Cardiac atrium fibroblast (primary cell): ENCODE measurements at places on chromosomes 5 and 9. TPM values are rescaled to one million over a fixed set of nuclear protein-coding genes. Genes with fewer than 3 reads are reported as not detected.

The SLCO6A1 gene
- not detected in 2 replicates for total RNA-seq

The PRSS3 gene
- total RNA-seq = 6.2 and 8.1 TPM in 2 replicates

The DAPK1 gene
- 25.6 and 43.7 TPM in 2 replicates for total RNA-seq

The ZNF454 gene
- 1.1 and 1.9 TPM in 2 replicates for total RNA-seq

The C9orf153 gene
- total RNA-seq = 0.16 TPM in 1 of 2 replicates, not detected in the other

The KIF20A gene
- total RNA-seq = 14.6 and 15.9 TPM in 2 replicates

The TMEM215 gene
- total RNA-seq = not detected in 2 replicates

The FUT7 gene
- not detected in 2 replicates for total RNA-seq

The PTGER4 gene
- 36.9 and 86.7 TPM in 2 replicates for total RNA-seq

The BAAT gene
- total RNA-seq = 0.16 TPM in 1 of 2 replicates, not detected in the other

The GTF2H2 gene
- 19.3 and 20.6 TPM in 2 replicates for total RNA-seq

The TRPM3 gene
- 0.18 and 3.9 TPM in 2 replicates for total RNA-seq

The CAMK4 gene
- total RNA-seq = 0.18 and 0.97 TPM in 2 replicates

The PCDHGA11 gene
- total RNA-seq = 10.2 and 12.8 TPM in 2 replicates

The IFNA2 gene
- total RNA-seq = not detected in 2 replicates

The SET gene
- 182 and 183 TPM in 2 replicates for total RNA-seq

The POU4F3 gene
- total RNA-seq = not detected in 2 replicates

The TTF1 gene
- 5.8 TPM in 2 replicates for total RNA-seq

The RFX3 gene
- total RNA-seq = 0.65 and 2.5 TPM in 2 replicates

The EQTN gene
- not detected in 2 replicates for total RNA-seq

The EIF4E1B gene
- not detected in 2 replicates for total RNA-seq

The FAM174A gene
- 10.8 and 20.3 TPM in 2 replicates for total RNA-seq

The KLF4 gene
- 28.2 and 32.3 TPM in 2 replicates for total RNA-seq

The ZNF483 gene
- total RNA-seq = under 0.01 and 0.18 TPM in 2 replicates

The LRRC26 gene
- total RNA-seq = not detected in 2 replicates

The SMIM33 gene
- not detected in 2 replicates for total RNA-seq

The RNF183 gene
- not detected in 2 replicates for total RNA-seq
